Right lobe of liver (tissue), 6 donors: ENCODE measurements at places on chromosomes 5 and 9. TPM values are rescaled to one million over a fixed set of nuclear protein-coding genes. Genes with fewer than 3 reads are reported as not detected.

Gene ANKRD55
- 1.2 TPM for total RNA-seq

Gene NEUROG1
- not detected for total RNA-seq

Gene BAAT
- 439 TPM for total RNA-seq

DNA sequence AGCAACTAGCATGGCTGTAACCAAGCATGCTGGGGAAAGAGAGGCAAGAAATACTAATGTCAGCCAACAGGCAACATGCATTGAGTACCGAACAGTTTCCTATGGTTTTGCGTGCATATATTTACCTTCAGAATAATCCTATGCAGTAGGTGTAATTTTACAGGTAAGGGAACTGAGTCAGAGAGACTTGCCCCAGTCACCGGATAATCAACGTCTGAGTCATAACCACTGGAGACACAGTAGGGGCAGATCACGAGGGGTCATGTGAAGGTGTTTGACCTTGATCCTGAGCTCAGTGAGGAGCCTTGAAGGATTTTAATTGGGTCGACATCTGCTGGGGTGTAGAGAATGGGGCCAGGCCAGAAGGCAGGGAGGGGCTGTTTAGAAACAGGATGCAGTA lies 13.4 kb upstream of the TSC1 start:
- no peaks in the 10 kb centered on the region for H3K36me3 ChIP-seq
- DNase-seq = no peak
- no peak overlapping the region for H3K4me3 ChIP-seq
- no peaks in the 10 kb centered on the region for H3K27me3 ChIP-seq
- H3K27ac ChIP-seq = no peak overlapping the region
- H3K4me1 ChIP-seq = no peaks in the 10 kb centered on the region

GRCh38 chr9:26205261-26205660 lies 527.0 kb upstream of the TUSC1 start:
- no peak for DNase-seq
- no peaks in the 10 kb centered on the region for H3K36me3 ChIP-seq
- H3K4me3 ChIP-seq = no peak overlapping the region
- H3K27me3 ChIP-seq = no peaks in the 10 kb centered on the region
- no peak overlapping the region for H3K27ac ChIP-seq
- no peaks in the 10 kb centered on the region for H3K4me1 ChIP-seq

- no peaks in the 10 kb centered on the region for H3K36me3 ChIP-seq
- H3K27me3 ChIP-seq = no peaks in the 10 kb centered on the region
- peaks cover 10% of the 10 kb centered on the region for H3K4me1 ChIP-seq
- no peak for DNase-seq
- H3K27ac ChIP-seq = no peak overlapping the region
Observed at GRCh38 chr9:89623925-89624420, 19.2 kb downstream of the GADD45G start.

Gene PAX5
- total RNA-seq = not detected
